Left forelimb (tissue), 1 donor: ENCODE measurements at places on chromosomes 1 and 21.

GRCh38 chr1:182764029-182764727, 25.4 kb upstream of the NPL start:
- DNase-seq = no peak

DNA sequence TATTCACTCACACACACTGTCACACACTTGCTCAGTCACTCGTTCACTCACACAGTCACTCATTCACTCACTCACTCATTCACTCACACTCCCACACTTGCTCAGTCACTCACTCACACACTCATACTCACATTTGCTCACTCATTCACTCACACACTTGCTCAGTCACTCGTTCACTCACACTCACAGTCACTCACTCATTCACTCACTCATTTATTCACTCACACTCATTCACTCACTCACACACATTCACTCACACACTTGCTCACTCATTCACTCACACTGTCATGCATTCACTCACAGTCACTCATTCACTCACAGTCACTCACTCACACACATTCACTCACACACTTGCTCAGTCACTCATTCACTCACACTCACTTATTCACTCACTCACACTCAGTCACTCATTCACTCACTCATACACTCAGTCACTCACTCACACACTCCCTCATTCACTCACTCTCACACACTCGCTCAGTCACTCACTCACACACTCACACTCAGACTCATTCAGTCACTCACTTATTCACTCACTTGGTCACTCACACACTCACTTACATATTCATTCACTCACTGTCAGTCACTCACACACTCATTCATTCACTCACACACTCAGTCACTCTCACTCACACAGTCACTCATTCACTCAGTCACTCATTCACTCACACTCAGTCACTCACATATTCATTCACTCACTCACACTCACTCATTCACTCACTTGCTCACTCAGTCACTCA, 167.0 kb upstream of the C1orf174 start:
- DNase-seq = no peak

- DNase-seq = peak; percentile 87
These were observed 753 bp downstream of the KIF1B start for GRCh38 chr1:10210841-10211804.

DNA sequence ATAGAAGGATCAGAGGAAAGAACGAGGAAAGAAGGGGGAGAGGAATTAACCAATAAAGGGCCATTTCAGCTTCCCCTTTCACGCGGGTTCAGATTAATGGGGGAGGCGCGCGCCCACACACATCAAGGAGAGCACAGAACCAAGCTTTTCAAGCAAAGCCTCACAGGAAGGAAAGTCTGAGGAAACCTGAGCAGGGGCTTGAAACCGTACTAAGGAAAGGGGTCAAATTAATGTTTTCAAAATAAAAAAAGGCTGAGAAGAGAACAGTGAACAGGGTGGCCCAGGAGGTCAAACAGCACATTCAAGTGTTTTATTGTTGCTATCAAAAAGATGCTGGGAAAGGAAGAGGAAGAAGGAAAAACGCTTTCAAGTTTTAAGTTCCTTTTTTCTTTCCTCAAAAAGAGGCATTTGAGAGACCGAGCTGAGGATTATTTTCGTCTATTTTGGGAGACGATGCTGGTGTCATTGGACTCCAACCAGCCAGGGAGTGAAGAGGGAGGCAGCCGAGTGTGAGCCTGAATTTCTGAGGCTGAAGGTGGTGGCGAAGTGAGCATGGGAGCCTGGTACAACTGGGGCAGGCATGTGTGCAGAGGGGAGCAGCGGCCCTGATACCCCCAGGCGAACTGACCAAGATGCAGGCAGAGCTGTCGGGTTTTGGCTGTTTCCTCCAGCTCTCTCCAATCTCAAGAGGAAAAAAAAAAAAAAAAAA, 88.4 kb downstream of the PROX1 start:
- DNase-seq = no peak

DNA sequence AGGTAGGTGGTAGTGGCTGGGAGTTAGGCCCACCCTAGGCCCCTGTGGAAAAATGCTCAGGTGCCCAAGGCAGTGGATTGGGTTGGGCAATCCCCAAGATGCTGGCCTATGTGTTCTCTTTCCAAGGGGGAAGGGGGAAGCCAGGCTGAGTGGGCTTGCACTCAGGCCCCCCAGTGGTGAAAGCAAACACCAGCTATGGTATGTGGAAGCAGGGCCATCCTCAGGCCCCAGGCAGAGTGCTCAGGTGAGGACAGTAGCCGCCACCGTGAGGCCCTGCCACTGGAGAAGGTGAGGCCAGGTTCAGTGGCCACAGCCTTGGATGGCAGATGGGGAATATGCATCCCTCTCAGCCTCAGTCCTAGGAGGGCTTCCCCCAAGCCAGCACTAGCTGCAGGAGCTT, 11.8 kb downstream of the LY9 start:
- no peak for DNase-seq

- no peak for DNase-seq
These were observed 32.8 kb upstream of the DNASE2B start for GRCh38 chr1:84365225-84366221.

- peak; percentile 89 for DNase-seq
These were observed 11.9 kb upstream of the EDN2 start for GRCh38 chr1:41496080-41497055.

- no peak for DNase-seq
These were observed 33.0 kb downstream of the PIK3C2B start for GRCh38 chr1:204461331-204462228.

DNA sequence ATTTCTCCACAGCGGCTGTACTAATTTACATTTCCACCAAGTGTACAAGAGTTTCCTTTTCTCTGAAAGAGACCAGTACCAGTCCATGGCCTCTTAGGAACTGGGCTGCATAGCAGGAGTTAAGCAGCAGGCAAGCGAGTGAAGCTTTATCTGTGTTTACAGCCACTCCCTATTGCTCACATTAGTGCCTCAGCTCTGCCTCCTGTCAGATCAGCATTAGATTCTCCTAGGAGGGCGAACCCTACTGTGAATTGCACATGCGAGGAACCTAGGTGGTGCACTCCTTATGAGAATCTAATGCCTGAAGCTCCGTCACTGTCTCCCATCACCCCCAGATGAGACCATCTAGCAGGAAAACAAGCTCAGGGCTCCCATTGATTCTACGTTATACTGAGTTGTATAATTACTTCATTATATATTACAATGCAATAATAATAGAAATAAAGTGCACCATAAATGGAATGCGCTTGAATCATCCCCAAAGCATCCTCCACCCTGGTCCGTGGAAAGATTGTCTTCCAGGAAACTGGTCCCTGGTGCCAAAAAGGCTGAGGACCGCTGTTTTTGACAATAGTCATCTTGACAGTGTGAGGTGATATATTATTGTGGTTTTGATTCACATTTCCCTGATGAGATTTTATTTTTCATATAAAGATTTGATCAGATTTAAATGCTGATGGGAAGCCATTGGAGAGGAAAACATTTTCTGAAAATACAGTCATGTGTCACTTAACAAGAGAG, 45.5 kb upstream of the MRPS6 start:
- no peak for DNase-seq

- DNase-seq = peak; percentile 60
These were observed 90.8 kb upstream of the TMPRSS2 start for GRCh38 chr21:41598561-41599431.

- DNase-seq = no peak
These were observed 63.1 kb downstream of the PLPPR4 start for GRCh38 chr1:99327357-99327756.

GRCh38 chr21:41397471-41397891, 28.6 kb upstream of the MX1 start:
- no peak for DNase-seq

DNA sequence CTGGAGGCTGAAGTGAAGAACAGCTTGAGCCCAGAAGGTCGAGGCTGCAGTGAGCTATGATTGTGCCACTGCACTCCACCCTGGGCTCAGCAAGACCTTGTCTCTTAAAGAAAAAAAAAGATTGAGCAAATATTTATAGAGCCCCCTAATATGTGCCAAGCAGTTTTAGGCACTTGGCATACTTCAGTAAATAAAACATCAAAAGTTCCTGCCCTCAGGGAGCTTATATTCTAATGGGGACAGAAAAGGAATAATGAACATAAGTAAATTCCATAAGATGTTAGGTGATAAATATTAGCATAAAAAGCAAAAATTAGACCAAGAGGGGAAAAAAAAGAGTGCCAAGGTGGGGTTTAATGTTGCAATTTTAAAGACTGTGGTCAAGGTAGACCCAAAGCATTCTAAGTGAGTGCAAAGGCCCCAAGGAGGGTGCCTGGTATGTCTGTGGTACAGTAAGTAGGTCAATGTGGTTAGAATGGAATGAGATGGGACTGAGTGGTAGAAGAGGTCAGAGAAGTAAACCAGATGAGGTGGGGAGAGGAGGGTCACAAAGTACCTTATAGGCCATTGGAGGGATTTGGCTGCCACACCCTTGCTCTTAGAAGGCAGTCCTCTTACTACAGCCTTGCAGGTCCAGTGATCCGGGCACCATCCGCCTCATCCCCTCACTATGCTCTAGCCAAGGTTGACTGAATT, 2.2 kb upstream of the TOE1 start:
- DNase-seq = no peak

DNA sequence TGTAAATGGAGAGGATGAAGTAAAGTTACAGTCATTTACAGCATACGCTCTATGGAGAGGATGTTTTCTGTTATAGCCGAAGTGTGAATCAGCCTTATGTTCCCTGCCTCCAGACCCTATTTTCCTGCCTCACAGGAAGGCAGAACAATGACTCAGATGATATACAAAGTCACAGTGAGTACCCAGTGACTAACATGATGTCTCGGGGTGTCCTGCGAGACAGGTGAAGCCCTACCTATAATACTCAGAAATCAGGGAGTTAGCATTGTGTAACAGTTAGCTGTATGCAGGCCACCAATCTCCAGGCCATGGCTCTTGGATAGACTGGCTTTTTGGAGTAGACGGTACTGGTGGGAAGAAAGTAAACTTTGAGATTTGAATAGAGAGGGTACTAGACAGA, 55.6 kb upstream of the FBXO28 start:
- DNase-seq = no peak

DNA sequence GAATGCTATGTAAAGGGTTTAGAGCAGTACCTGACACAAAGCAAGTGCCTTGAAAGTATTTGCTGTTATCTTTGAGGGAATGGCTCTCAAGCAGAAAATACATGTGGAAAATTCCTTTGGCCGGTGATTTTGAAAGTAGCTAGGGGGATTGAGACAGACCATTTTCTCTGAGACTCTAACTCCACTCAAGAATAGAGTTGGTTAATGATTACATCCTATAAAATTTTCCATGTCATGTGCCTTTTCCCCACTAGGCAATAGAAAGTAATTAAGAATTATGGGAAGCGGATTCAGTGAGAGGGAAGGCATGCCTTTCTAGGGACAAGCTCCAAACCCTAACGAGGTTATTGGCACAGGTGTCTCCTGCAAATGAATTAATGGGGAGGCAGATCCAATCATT, 276.0 kb downstream of the GPATCH2 start:
- no peak for DNase-seq

DNA sequence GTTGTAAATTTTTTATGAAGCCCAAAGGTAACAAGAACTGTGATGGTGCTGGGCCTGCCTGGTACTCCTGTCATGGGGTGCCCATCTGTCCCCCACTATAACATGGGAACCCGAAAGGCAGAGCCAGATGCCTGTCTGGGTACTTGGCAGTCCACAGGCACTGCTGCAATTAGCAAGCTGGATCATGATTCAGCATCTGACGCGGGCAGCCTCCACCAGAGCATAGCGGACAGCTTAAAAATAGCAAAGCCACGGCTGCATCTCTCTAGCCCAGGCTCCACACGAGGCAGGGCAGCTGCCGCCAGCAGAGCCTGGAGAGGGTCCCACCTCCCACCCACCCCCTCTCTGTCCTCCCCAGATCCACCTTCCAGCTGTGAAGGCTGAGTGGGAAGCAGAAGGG, 22.9 kb downstream of the SUSD4 start:
- no peak for DNase-seq

- DNase-seq = no peak
These were observed 5.4 kb downstream of the SLC6A9 start for GRCh38 chr1:44025816-44026215.

- DNase-seq = no peak
These were observed 21.5 kb downstream of the OLIG2 start for GRCh38 chr21:33047231-33047630.

GRCh38 chr1:229981736-229982135, 85.3 kb upstream of the GALNT2 start:
- DNase-seq = no peak

GRCh38 chr21:26815197-26815596, 30.0 kb downstream of the ADAMTS1 start:
- no peak for DNase-seq

DNA sequence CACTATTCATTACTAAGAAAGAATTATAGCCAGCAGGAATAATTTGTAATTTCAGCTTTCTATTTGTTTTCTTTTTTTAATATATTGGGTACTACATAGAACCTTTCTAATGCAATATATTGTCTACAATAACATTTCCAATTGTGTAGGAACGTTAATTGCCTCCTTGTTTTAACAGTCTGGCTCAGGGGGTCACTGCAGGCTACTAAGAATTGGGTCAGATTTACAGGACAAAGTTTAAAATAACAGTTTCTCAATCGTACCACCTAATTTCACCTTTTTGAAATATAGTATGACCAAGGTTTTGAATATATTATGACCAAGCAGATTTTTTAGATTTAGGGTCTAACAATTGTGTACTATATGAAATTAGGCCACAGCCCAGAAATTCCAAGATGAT, 2.4 kb downstream of the CFH start:
- no peak for DNase-seq

- no peak for DNase-seq
These were observed 59.4 kb downstream of the ZZZ3 start for GRCh38 chr1:77623066-77623465.

DNA sequence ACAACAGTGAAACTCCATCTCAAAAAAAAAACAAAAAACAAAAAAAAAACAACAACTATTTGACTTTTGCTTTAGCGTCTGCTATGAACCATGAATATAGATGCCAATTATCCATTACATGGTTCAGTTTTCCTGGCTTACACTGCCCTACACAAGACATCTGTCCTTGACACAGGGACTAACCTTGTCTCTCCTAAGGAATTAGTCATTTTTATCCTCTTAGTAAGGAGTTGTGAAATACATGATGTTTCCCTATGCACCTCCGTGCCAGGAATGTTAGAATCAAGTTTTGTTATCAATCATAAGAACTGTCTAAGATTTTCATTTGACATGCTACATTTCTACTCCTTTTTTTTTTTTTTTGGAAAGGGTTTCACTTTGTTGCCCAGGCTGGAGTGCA, 241.8 kb downstream of the KIF26B start:
- DNase-seq = no peak

DNA sequence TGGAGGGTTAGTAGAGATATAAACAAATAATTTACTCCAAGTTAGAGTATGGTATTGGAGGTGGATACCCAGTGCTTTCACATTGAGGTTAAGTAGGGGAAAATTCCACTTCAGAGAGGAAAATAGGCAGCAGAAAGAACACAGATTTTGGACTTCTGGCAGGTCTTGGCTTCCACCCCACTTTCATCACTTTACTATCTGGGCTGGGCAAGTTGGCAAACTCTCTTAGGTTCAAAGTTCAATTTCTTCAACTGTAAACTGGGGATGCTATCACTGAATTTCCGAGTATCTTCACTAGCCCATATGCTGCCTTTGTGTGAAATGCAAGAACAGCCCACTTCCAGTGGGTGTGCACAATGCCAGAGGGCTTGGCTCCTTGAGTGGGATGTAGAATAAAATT, 214.9 kb downstream of the GABPA start:
- DNase-seq = no peak

- no peak for DNase-seq
These were observed 11.5 kb downstream of the RIPK4 start for GRCh38 chr21:41755258-41755933.
